ENCODE measurements at places on chromosomes 2 and 18.

DNA sequence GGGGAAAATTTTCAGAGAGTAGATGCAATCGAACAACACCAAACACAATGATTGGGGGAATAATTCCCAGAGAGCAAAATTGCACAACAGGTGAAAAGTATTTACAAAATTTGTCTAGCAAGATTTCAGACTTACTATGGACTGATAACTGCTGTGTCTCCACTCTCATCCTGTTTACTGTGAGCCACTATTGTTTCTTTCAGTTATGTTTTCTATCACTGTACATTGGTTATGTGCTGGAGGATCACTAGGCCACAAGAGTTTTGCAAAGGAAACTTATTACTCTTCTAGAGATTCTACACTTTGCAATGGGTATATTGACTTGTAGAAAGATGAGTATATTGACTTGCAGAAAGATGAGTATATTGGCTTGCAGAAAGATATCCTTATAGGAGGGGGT lies 934.1 kb upstream of the CRIM1 start:
- DNase-seq, result no peak

- no peak for DNase-seq
Observed at GRCh38 chr2:133792223-133792622, 224.0 kb upstream of the NCKAP5 start.

- peak; percentile 76 for DNase-seq
Observed at GRCh38 chr2:216717491-216717901, 22.1 kb upstream of the IGFBP5 start.

GRCh38 chr2:72207334-72207733 lies 59.7 kb upstream of the CYP26B1 start:
- DNase-seq, result no peak

DNA sequence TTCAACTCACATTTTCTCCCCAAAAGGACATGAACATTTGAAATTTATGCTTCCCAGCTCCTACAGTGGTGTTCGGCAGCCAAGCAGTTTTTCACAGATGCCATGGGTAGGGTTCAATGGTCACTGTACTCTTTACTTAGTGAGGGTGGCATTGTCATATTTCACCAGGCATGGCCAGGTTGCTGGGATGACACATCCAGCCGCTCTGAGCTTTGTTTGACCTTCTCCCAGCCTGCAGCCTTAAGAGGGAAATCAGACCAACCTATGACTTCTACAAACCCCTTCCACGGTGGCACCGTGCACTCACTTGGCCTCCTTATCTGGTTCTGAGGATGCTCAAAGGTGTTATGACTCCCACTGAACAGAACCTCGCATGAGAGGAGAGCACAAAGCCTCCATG lies 108.4 kb upstream of the SH3BP4 start:
- DNase-seq, result no peak

- no peak for DNase-seq
Observed at GRCh38 chr18:3910512-3910911, 460.5 kb downstream of the TGIF1 start.

DNA sequence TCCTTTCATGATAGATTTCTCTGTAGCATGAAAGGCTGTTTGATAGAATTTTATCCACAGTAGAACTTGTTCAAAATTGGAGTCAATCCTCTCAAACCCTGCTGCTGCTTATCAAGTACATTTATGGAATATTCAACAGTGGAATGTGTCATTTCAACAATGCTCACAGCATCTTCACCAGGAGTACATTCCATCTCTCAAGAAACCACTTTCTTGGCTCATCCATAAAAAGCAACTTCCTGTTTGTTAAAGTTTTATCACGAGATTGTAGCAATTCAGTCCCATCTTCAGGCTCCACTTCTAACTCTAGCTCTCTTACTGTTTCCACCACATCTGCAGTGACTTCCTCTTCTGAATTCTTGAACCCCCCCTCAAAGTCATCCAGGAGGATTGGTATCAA lies 29.4 kb downstream of the PDCL3 start:
- DNase-seq, result no peak

- DNase-seq, result no peak
Observed at GRCh38 chr2:52933878-52934277, 833.7 kb upstream of the CHAC2 start.

GRCh38 chr18:53771664-53772063 lies 452.8 kb downstream of the MBD2 start:
- DNase-seq, result no peak

DNA sequence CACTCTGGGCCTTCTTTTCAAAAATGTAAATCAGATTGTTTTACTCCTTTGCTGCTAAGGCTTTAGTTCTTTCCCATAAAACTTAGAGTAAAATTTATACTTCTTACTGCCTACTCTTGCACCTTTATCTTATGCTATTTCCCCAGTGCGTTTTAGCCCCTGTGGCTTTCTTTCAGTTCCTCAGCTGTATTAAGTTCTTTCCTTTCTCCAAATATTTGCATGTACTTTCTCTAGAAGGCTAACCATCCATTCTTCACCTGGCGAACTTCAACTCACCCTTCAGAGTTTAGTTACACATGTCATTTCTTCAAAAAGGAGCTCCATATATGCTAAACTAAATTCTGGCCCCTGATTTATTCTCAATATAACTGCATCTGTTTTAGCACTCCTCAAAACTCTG lies 160.7 kb downstream of the FSHR start:
- no peak for DNase-seq

- no peak for DNase-seq
Observed at GRCh38 chr2:126744640-126745039, 88.7 kb downstream of the GYPC start.

DNA sequence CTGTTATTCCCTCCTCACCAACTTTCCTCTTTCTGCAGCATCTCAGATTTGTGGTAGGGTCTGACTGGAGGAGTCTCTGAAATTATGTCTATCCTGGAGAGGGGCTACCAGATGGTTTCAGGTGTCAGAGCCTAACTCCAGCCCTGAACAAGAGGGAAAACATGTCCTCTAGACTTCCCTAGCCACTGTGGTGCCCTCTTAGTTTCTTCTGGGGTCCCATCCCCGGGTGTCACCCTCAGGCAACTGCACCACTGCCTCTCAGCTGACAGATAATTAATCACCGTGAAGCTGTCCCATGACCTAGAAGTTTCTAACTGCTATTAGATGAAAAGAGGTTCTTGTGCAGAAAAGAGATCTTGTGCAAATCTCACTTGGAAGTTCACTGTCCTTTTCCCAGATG lies 95.1 kb upstream of the CELF4 start:
- no peak for DNase-seq

GRCh38 chr2:200483729-200484198 lies 26.1 kb downstream of the KCTD18 start:
- no peak for DNase-seq

DNA sequence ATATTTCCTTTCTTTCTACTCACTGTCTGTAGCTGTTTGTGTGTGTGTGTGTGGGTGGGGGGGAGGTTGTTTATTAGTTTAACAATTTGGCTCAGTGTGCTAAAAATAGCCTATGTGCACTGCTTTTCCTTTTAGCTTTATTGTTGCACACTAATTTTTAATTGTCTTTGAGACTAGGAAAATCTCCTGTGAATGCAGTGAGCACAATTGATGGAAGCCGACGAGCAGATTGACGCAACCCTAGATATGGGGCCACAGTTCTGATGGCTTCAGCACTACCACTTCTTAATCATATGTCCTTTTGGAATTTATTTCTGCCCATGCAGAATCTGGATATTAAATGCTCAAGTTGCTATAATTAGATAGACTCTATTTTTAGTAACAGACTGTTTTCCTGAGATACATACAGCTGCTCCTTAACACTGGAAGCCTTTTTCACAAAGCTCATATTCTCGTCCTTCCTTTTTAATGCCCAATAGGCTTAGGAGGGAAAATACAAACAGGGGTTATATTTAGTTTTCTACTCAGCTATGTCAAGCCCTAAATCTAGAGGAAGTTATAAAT lies 109.1 kb downstream of the IRS1 start:
- DNase-seq, result no peak

DNA sequence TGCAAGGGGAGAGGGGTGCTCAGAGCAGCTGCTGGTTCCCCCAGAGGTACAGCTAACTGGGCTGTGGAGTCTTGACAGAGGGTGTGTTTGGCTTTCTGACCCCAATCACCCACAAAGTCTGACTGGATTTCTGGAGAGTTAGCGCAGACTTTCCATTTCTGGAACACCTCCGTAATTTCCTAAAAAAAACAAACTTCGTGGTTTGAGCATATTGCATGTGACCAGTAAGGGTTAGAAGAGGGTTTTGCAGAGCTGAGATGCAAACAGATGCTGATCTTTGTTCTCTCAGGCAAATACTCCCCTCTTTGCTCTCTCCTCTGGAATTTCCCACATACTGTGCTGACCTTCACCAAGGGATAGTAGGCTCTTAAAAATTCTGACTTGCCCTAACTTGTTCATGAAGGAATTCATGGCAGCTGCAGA lies 44.5 kb upstream of the TMEM247 start:
- DNase-seq, result no peak

All from mesenteric fat pad (tissue), 1 donor.